Anterior cingulate cortex (tissue), 58 donors: ENCODE measurements at places on chromosomes 4 and X.

- no peak for DNase-seq
Measured at GRCh38 chr4:54016504-54016903, 47.9 kb downstream of the CHIC2 start.

DNA sequence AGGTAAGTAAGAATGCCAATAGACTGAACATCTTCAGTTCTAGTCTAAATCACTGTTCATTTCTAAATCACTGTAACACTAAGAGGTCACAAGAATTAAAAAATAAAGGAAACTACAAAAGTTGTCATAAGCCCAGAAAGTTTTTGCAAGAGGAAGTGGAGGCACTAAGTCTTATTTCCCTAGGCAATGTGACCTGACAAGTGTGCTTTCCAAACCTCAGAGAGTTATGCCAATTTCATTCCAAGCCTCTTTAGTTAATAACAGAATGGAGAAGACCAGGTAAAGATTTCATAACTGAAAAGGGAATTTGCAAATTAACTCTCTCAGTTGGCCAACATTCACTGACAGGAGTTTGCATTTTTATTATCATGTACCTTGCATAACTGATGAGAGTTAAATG, 40.5 kb downstream of the BBS12 start:
- DNase-seq, result no peak

DNA sequence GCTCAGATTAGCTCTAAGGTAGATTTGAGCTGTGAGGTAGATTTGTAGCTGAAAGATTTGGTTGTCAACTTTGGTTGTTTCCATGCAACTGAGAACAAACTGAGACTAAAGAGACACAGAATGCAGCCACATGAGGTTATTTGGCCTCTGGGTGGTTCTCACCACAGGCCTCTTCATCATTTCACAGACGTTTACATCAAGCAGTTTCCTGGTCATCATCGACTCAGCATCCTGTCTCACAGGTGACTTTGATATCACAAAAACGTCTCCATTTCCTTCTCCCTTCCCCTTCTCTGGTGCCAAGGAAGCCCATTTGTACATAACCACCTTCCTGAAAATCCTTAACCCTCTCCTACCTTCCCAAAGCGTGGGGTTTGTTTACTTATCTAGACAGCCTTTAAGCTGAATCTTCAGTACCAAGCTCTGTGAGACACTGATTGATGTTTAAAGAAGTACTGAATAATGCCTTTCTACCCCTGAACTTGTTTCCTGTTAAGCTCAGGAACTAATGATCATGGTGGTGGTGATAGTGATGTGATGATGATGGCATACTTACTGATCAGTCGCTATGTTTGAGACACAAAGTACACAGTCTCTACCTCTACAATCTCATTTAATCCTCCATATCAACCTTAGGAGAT, 81.9 kb downstream of the FAM114A1 start:
- no peak for DNase-seq

GRCh38 chrX:153866302-153867019, 19.5 kb downstream of the L1CAM start:
- no peak for DNase-seq

DNA sequence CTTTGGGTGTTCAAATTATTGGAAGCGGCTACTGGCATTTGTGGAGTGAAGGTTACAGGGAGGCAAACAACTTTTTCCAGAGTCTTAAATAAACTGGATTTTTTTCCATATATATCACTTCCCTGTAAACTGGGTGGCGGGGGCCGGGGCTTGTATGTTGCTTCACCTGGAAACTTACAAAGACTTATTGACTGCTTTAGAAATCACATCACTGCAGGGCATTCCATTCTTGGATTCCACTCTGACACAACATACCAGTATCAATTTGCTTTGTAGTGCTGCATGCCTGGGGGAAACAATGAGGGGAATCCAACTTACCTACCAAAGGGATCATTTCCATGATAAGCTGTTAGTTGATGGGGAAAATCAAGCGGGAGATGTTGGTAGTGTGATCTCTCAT, 21.7 kb upstream of the FAM156A start:
- DNase-seq, result no peak

- no peak for DNase-seq
Measured at GRCh38 chrX:72105436-72105835, 26.3 kb downstream of the RTL5 start.

DNA sequence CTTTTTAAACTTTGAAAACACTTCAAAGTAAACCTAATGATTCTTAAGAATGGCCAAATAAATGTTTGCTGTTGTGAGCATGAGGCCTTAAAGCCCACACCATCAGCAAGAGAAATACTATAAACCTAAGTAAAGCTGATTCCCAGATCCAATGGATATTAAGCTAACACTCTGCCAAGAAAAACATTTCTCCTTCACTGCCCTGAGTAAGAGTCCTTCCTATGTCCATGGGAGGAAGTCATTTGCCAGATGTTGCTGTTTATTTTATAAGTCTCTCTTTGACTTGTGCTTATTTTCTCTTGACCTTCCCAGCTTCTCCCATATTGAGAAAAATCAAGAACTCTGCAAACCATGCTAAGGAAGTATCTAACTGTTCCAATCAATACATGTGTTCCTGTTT, 154.3 kb upstream of the EDNRA start:
- DNase-seq, result no peak

DNA sequence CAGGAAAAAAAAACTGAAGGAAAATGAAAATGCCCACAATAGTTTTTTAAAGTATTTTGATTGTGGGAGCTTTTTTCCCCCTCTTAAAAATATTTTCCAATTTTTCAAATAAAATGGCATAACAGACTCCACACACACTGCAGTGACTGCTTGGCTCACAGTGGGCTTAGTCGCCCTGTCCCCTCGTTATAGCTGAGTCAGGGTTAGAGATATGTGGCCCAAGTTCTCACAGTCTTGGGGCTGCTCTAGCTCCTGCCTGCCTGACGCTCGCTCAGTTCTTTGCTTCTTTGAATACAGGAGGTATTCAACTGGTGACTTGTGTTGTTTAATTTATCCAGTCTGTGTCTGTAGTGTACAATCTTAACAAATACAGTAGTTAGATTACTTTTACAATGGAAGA, 47.7 kb downstream of the BEND2 start:
- no peak for DNase-seq

- no peak for DNase-seq
Measured at GRCh38 chr4:30721185-30722091, 1.3 kb downstream of the PCDH7 start.

- DNase-seq, result no peak
Measured at GRCh38 chr4:126130215-126130614, 815.5 kb downstream of the FAT4 start.

- no peak for DNase-seq
Measured at GRCh38 chr4:72629540-72629939, 60.5 kb upstream of the ADAMTS3 start.

- DNase-seq, result no peak
Measured at GRCh38 chrX:94058728-94059382, 384.8 kb downstream of the FAM133A start.

DNA sequence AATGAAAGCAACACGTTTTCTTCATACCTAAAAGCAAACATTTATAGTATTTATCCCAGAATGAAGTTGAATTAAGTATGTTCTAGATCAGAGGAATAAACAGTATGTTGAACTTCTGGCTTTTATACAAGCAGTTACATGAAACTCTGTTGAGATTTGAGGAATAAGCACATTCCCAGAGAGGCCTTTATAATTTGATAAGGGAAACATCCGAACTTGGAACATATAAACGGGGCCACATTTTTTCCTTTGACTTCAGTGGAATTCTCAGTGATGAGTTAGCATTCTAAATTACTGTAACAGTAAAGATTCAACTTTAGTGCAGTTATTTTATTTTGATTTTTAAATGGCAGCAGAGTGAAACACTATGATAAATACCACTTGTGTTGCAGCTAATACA, 119.5 kb downstream of the GLRA3 start:
- DNase-seq, result no peak

GRCh38 chr4:181971411-181971810, 271.8 kb upstream of the TENM3 start:
- no peak for DNase-seq

DNA sequence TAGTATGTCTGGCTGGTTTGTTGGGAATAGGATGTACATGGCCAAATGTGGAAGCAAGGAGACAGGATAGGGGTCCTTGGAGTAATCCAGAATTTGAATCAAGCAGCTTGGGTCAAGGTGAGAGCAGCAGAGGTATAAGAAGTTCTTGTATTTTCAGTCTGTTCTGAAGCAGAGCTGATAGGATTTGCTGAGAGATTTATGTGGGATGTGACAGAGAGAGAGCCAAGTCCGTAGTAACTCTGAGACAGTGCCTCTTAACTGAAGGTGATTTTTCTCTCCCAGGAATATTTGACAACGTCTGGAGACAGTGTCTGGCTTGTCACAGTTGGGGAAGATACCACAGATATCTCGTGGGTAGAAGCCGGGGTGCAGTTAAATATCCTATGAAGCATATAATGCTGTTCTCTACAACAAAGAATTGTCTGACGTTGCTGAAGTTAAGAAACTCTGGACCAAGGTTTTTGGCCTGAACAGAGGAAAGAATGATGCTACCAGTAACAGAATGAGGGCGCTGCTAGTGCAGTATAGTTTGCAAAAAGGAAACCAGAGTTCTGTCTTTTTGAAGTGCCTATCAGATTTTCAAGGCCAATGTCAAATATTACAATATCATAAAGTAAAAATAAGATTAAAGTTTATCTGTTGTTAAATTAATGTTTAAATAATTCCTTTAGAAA, 184.0 kb downstream of the ARHGAP24 start:
- DNase-seq, result no peak

DNA sequence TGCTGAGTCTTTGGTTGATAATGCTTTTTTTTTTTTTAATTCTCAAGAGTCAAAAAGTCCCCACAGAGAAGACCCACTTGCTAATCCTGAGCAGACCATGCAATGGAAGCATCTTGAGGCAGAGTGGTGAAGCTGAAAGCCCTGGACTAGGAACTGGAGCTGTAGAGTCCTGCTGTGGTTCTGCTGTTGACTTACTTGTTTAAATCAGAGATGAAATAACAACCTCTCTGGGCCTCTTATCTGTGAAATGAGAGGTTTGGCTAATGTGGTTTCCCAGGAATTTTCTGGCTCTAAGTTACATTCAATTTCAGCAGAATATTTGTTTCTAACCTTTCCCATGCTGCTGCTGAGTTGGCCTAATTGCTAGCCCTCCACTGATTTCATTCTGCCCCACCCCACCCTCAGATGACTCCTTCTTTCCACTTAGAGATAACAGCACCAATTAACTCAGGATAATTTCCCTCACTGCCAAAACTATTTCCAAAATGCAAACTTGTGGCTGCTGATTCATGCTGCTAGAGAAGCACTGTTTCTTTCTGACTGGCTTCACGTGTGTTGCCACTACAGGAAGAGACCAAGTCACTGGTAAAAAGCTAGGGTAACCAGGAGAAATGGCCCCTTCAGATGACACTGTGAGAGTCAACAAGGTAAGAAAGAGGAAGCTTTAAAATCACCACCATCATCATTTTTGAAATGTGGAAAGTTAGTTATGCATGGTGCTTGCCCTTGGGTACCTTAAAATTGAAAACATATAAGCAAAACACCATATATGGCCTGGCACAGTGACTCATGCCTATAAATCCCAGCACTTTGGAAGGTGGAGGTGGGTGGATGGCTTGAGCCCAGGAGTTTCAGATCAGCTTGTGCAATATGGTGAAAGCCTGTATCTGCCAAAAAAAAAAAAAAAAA, 326.4 kb downstream of the DCHS2 start:
- DNase-seq, result no peak

- no peak for DNase-seq
Measured at GRCh38 chrX:44344194-44344593, 722 bp upstream of the EFHC2 start.

GRCh38 chrX:39262641-39263040, 461.4 kb downstream of the MID1IP1 start:
- DNase-seq, result no peak

DNA sequence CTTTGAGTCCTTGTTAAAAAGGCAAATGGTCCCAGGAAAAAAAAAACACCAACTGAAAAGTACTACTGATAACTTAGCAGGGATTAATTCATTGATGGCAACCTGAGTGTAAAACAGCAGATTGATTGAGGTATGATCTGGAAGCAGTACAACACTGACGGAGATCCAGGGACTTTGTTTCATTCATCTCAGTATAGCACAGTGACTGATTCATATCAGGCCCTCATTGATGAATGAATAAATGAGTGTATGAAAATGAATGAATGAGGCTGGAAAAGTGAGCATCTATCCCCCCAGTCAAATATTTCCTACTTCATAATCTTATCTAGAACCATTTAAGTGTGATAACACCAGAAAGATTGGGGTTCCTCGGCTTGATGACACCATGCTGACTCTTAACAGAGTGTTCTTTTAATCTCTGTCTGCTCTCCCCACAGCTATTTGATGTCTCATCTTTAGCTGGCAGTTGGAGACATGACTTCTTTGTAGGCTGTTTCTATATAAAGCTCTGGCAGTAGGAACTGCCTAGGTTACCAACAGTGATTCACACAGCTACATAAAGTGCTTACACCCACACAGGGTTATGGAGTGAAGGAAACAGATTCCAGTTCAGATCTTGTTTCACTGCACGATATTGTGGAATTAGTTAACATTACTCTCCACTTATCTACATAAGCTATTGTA, 18.6 kb upstream of the RNF128 start:
- no peak for DNase-seq

- DNase-seq, result no peak
Measured at GRCh38 chrX:95145848-95146490, 1472.0 kb downstream of the FAM133A start.

DNA sequence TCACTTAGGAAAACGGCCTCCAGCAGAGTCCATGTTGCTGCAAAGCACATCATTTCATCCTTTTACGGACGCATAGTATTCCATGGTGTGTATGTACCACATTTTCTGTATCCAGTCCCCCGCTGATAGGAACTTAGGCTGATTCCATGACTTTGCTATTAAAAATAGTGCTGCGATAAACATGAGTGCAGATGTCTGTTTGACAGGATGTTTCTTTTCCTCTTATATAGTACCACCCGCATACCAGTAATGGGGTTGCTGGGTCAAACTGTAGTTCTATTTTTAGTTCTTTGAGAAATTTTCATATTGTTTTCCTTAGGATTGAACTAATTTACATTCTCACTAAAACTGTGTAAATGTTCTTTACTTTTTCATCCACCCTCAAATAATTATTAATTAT, 50.5 kb downstream of the VEGFC start:
- DNase-seq, result no peak

GRCh38 chrX:39310891-39311290, 509.6 kb downstream of the MID1IP1 start:
- no peak for DNase-seq

- DNase-seq, result no peak
Measured at GRCh38 chrX:47242321-47242720, 9.5 kb downstream of the USP11 start.

DNA sequence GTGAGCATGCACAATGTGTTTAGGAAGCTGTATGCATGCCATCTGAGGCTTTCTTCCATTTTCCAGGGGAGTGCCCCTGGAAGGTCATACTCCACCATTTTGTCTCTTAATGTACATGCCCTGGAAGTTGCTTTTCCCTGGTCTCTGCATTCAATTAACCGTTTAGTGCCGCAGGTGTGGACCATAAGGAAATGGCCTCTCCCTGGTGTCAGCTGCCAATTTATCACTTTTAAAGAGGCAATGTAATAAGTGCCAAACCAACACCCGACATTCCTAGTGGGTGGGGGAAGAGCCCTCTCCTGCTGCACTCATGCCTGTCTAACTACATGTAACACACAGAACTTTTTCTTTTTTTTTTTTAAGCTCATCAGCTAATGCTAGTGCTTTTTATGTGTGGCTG, 7.1 kb upstream of the BST1 start:
- no peak for DNase-seq

GRCh38 chr4:114076899-114077570, 97.6 kb upstream of the ARSJ start:
- DNase-seq, result no peak

- DNase-seq, result no peak
Measured at GRCh38 chr4:22678940-22679854, 13.5 kb upstream of the GBA3 start.

GRCh38 chr4:102696758-102697157, 64.0 kb downstream of the MANBA start:
- no peak for DNase-seq
